Hair follicular keratinocyte (primary cell): ENCODE measurements at places on chromosomes 2 and 18. TPM values are rescaled to one million over a fixed set of nuclear protein-coding genes. Genes with fewer than 3 reads are reported as not detected.

Gene CD8B2
- not detected in 2 replicates for total RNA-seq

Gene CCDC141
- under 0.01 TPM in 1 of 2 replicates, not detected in the other for total RNA-seq

Gene FECH
- total RNA-seq, result 19.4 and 33.6 TPM in 2 replicates

Gene GDF7
- total RNA-seq, result not detected in 2 replicates

Gene GALNT3
- total RNA-seq, result 89.5 and 100.0 TPM in 2 replicates

Gene GRHL1
- total RNA-seq, result 2.3 and 10.1 TPM in 2 replicates

Gene NRP2
- total RNA-seq, result 37.0 and 37.3 TPM in 2 replicates

Gene RSAD2
- not detected in 2 replicates for total RNA-seq

Gene DTYMK
- 37.5 and 82.9 TPM in 2 replicates for total RNA-seq

Gene HS1BP3
- total RNA-seq, result 27.4 and 27.8 TPM in 2 replicates

Gene CNOT9
- total RNA-seq, result 51.0 and 76.6 TPM in 2 replicates

Gene LIPG
- 84.4 and 118 TPM in 2 replicates for total RNA-seq

Gene PGAP1
- total RNA-seq, result 3.4 and 7.6 TPM in 2 replicates

Gene CLEC4F
- total RNA-seq, result not detected in 2 replicates

Gene CNGA3
- total RNA-seq, result not detected in 2 replicates

Gene IL1RN
- 16.9 and 21.4 TPM in 2 replicates for total RNA-seq

Gene RNF152
- 25.5 and 27.3 TPM in 2 replicates for total RNA-seq

Gene DIPK1C
- total RNA-seq, result not detected in 2 replicates

Gene CERKL
- not detected in 2 replicates for total RNA-seq

Gene UBR3
- total RNA-seq, result 7.7 and 8.7 TPM in 2 replicates

Gene CASP8
- total RNA-seq, result 15.6 and 15.7 TPM in 2 replicates

Gene ATP6V1C2
- total RNA-seq, result not detected in 2 replicates

Gene UGT1A4
- total RNA-seq, result not detected in 2 replicates

Gene AMER3
- total RNA-seq, result not detected in 2 replicates

Gene RAB17
- total RNA-seq, result 2.7 and 4.8 TPM in 2 replicates

Gene SIX3
- total RNA-seq, result not detected in 2 replicates

Gene TMEFF2
- 0.08 TPM in 1 of 2 replicates, not detected in the other for total RNA-seq

Gene SEMA4F
- 10.3 and 11.9 TPM in 2 replicates for total RNA-seq

Gene ANKRD36B
- 4.2 and 4.3 TPM in 2 replicates for total RNA-seq

Gene METTL8
- total RNA-seq, result 27.3 and 58.6 TPM in 2 replicates

Gene SLC23A3
- 0.11 and 0.39 TPM in 2 replicates for total RNA-seq

Gene CTLA4
- total RNA-seq, result not detected in 2 replicates

Gene LYPD1
- not detected in 2 replicates for total RNA-seq

Gene FLACC1
- total RNA-seq, result not detected in 2 replicates

Gene SCYGR5
- not detected in 2 replicates for total RNA-seq

Gene B3GNT7
- total RNA-seq, result 0.34 and 0.47 TPM in 2 replicates

Gene CPS1
- 14.5 and 24.4 TPM in 2 replicates for total RNA-seq

Gene ZNF804A
- total RNA-seq, result 0.11 TPM in 1 of 2 replicates, not detected in the other

Gene SDC1
- total RNA-seq, result 1,259 and 1,658 TPM in 2 replicates

Gene LIMS3
- total RNA-seq, result 0.15 TPM in 1 of 2 replicates, not detected in the other

Gene EVX2
- not detected in 2 replicates for total RNA-seq

Gene SAG
- not detected in 2 replicates for total RNA-seq

Gene RFTN2
- not detected in 2 replicates for total RNA-seq

Gene C2orf78
- total RNA-seq, result not detected in 2 replicates

Gene AOX1
- total RNA-seq, result 17.5 and 21.3 TPM in 2 replicates

Gene PARD6G
- 29.0 and 32.2 TPM in 2 replicates for total RNA-seq

Gene EMX1
- 0.16 TPM in 1 of 2 replicates, not detected in the other for total RNA-seq
